Hematopoietic multipotent progenitor cell treated with erythropoietin and hydrocortisone succinate and interleukin-3 and kit ligand, for 8 days (in vitro differentiated cells): ENCODE measurements at places on chromosomes 3 and 15.
A peak's percentile ranks its signal among the peaks of the same experiment; 100 is the strongest.

DNA sequence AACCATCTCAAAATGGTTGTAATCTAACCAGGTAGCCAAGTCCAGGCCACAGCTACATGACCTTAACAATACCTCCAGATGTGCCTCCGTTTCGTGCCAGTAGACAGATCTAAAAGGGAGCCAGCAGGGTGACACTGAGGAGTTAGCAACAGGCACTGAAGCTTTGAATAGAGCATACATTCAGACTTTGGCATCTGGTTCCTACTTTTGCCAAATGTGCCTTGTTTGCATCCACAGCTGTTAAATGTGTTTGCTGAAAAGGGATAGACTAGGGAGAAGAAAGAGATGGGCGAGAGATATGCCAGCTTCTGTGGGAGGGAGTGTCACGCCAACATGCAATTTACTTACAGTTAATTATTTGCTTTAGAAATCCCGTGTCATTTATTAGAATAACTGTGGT, 1433.9 kb upstream of the CADM2 start:
- no peak for DNase-seq

DNA sequence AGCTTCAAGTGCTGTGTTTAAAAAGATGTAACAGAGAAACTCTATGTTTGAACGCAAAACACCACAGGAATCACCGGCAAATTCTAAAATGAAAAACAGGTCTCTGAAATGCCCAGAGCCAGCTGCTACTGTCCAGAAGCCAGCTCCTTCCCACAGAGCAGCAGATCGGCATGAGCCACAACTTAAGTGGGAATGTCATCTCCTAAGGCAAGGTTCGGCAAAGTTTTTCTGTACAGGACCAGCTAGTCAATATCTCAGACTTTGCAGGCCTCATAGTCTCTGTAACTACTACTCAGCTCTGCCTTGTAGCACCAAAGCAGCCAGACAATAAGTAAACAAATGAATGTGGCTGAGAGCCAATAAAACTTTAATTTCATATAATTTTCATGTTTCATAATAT, 4.9 kb downstream of the PLOD2 start:
- no peak for DNase-seq

- no peak for DNase-seq
Observed at GRCh38 chr3:150675587-150675986, 28.1 kb downstream of the ERICH6 start.

DNA sequence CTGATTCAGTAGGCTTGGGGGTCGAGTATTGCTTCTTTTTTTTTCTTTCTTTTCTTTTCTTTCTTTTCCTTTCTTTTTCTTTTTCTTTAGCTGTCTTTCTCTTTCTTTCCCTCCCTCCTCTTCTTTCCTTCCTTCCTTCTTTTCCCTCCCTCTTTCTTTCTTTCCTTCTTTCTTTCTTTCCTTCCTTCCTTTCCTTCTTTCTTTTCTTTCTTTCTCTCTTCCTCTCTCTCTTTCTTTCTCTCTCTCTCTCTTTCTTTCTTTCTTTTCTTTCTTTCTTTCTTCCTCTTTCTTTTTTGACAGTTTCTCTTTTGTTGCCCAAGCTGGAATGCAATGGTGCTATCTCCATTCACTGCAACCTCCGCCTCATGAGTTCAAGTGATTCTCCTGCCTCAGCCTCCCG, 36.0 kb downstream of the TM4SF4 start:
- DNase-seq: no peak

- no peak for DNase-seq
Observed at GRCh38 chr15:60829416-60829815, 350.5 kb upstream of the ICE2 start.

GRCh38 chr15:82570721-82571508, 30.7 kb upstream of the RPS17 start:
- DNase-seq: no peak

GRCh38 chr3:81658322-81658997, 103.0 kb downstream of the GBE1 start:
- no peak for DNase-seq

DNA sequence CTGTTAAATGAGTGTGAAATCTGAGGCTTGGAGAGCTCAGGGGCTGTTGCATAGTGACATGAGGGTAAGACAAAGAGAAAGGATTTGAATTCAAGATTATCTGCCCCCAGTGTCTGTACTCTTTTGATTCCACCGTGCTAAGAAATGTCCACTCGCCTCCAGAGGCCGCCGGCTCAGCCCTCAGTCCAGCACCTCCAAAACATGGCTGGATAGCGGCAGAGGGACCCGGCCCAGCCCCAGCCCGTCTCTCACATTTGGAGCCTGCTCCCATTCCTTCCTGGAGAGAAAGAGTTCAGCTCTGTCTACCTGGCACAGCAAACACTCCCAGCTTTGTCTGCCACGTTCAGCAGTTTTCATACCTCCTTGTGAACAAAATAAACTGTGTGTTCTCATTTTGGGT, 84.8 kb upstream of the IQSEC1 start:
- DNase-seq: no peak

- DNase-seq: no peak
Observed at GRCh38 chr3:172317984-172318383, 130.3 kb downstream of the GHSR start.

DNA sequence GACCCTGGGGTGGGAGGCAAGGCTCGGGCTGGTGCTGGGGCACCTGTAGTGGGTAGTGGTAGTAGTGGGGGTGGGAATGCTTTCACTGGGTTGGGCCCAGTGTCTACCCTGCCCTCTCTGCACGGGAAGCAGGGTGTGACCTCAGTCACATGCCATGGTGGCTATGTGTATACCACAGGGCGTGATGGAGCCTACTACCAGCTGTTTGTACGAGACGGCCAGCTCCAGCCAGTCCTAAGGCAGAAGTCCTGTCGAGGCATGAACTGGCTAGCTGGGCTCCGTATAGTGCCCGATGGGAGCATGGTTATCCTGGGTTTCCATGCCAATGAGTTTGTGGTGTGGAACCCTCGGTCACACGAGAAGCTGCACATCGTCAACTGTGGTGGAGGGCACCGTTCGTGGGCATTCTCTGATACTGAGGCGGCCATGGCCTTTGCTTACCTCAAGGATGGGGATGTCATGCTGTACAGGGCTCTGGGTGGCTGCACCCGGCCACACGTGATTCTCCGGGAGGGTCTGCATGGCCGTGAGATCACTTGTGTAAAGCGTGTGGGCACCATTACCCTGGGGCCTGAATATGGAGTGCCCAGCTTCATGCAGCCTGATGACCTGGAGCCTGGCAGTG, 5.2 kb downstream of the DALRD3 start:
- DNase-seq: peak; percentile 4

DNA sequence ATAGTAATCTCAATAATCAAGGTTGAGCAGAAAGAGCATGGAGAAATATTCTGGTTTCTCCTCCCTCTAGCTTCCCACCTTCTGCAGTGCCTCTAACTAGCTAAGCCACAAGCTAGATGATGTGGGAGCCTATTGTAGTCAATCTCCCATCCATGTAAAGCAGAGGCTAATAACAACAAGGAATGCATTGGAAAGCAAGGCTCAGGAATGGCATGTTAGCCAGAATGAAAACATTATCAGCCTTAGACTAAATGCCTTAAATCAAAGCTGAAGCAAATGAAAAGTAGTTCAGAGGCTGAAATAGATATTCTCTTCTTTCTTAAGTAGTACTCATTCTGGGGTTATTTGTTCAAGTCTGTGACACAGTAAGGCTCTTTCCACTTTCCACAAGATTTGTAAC, 350.3 kb upstream of the DPPA4 start:
- no peak for DNase-seq

DNA sequence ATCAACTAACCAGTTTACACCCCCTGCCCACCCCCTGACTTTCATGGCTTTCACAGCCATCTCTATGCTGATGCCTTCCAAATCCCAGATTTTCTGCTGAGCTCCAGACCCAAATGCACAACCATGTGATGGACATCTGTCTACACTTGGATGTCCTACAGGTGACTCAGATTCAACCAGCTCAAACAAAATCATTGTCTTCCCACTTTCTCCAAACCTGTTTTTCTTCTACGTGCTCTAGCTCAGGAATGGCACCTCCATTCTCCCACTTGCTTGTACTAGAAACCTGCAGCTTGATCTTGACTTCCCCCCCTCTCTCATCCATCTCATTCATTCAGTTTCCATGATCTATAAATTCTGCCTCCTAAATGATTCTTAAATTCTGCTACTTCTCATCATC, 34.1 kb upstream of the RARRES1 start:
- no peak for DNase-seq

DNA sequence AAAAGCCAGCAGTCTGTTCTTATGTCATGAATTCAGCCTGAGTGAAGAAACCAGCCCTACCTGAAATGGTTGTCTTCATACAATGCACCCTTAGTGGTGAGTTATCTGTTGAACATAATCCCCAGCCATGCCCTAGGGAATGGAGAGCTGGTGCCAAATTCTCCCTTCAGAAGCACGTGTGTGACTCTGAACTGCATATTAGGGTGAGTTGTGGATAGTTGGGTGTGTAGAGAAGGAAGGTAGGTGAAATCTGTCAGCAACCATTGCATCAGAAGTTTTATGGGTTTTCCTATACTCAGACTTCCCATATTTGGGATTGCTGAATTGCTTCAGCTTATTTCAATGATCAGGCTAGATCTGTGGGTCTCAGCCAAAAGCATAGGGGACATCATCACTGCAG, 46.5 kb upstream of the TP63 start:
- no peak for DNase-seq

DNA sequence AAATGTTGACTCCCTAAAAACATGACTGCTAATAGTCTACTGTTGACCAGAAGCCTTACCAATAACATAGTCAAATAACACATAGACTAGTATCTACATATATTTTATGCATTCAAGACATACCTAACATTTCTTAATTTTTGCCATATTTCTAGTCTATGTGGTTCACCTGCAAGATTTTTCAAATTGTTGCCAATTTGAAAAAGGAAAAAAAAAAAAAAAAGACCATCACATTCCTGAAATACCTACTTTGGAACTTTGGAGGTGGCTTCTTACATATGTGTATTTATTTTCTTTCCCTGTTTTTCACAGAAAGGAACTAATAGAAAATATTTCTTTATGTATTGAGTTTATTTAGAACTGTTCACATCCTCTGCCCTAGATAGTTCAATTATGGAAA, 13.4 kb upstream of the ATP13A3 start:
- no peak for DNase-seq

DNA sequence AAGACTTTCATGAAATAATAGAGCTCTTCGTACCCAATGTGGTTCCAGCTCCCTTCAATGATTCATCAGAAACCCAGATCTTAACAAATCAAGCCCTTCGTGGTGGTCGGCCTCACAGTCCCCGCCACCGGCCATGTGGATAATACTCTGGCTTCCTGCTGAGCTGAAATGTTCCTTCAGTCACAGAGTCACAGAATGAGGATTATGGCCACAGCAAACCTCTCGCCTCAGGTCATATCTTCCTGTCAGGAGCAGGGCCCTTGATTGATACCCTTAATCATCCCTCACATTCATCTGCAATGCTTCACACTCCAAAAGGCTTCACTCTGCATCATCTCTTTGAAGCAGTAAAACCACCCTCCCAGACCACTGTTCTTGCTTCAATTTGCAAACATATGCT, 452.6 kb downstream of the OCA2 start:
- DNase-seq: no peak
